ENCODE measurements at places on chromosomes 1 and 21.

- no peak for DNase-seq
Measured at GRCh38 chr1:225577241-225577640, 75.7 kb downstream of the ENAH start.

GRCh38 chr1:12019858-12020509 is 686 bp downstream of the MIIP start:
- DNase-seq: no peak

DNA sequence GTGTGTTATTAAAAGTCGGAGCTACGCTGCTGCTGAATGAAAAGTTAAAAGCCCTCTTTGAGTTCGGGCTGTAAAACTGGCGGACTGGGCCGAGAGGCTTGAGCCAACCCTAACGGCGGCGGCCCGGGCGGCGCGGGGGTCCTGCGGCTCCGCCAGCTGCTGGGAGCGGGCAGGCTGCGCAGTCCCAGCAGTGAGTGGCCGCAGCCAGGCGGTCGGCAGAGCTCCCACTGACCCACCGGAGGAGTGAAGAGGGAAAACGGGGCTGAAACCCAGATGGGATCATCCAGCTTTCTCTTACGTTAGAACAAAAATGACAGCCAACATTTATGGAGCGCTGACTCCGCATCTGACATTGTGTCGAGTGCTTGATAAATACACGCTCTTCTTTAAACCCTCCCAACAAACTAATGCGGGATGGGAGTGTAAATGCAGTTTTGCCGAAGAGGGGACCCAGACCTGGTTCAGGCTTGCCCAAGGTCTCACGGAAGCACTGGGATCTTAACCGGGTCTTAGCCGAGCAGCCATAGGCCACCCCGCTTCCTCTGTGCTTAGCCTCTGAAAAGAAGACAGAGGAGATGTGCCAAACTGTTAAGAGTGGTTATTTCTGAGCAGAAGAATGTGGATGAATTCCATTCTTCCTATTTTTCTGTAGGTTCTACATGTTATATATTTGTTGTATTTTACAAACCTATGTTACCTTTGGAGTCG is 3.5 kb downstream of the GRHL3 start:
- no peak for DNase-seq

- no peak for DNase-seq
Measured at GRCh38 chr1:63601061-63601460, 7.8 kb downstream of the PGM1 start.

DNA sequence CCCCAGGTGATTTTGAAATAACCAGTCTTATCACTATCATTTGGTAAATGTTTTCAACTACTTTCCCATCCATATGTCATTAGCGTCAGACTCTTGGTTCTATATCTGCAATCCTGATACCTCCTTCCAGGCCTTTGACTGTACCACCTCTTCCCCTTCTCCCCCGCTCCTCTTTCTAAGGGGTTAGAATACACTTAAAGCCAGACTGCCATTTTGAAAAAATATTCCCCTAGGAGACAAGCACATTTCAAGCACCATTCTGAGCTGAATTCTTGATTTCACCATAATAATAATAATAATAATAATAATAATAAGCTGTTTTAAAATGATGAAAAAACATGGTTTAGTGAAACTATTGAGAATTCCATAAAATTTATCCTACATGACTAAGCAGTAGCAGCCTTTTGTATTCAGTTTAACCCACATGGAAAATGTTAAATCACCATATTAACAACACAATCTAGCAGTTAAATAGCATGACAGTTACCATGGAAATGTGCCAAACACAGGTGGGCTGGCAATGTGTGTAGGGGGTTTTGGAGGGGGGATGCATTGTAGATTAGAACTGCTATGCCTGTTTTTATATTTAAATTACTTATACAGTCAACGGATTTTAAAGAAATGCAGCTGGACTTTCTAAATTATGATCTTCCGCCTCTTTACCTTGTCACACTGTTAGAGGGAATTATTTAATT is 480.2 kb upstream of the DEPDC1 start:
- no peak for DNase-seq

DNA sequence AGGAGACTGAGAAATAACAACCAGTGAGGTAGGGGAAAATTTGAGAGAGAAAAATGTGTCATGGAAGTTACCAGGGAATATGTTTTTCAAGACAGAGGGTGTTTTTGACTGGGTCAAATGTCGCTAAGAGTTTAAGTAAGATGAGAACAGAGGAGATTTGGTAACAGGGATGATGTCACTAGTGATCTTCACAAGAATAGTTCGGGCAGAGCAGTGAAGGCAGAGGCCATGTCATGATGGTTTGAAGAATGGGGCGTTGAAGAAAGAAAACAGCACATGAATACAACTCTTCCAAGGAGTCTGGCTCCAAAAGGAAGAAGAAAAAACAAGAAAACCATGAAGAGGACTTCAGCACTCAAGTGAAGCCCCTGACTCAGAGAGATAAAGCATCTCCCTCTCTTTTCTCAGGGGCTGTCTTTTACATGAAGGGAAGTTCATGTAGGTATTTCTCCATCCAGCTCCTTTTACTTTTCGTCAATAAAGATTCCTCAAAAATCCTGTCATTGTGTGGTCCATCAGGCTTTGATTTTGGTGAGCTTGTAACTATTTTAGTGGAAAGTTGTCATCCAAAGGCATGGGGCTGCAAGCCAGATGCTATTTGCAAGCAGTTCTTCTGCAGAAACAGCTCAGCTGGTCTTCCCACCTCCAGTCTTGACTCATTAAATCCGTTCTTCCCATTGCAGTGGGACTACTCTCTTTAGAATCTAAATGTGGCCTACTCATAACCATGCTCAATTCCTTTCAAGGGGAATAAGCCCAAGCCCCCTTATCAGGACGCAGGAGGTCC is 397.3 kb downstream of the LMX1A start:
- DNase-seq: no peak

- no peak for DNase-seq
Measured at GRCh38 chr1:203039609-203040512, 13.6 kb downstream of the PPFIA4 start.

GRCh38 chr1:35111106-35111505 is 31.9 kb downstream of the ZMYM1 start:
- no peak for DNase-seq

- DNase-seq: no peak
Measured at GRCh38 chr1:97903626-97904025, 17.2 kb downstream of the DPYD start.

All from stimulated activated CD4-positive, alpha-beta T cell treated with anti-CD3 and anti-CD28 coated beads, Interleukin-2, amount 100 ng/mL, for 4 hours (primary cell).